ENCODE measurements at places on chromosomes 1 and 21. TPM values are rescaled to one million over a fixed set of nuclear protein-coding genes. Genes with fewer than 3 reads are reported as not detected.

DNA sequence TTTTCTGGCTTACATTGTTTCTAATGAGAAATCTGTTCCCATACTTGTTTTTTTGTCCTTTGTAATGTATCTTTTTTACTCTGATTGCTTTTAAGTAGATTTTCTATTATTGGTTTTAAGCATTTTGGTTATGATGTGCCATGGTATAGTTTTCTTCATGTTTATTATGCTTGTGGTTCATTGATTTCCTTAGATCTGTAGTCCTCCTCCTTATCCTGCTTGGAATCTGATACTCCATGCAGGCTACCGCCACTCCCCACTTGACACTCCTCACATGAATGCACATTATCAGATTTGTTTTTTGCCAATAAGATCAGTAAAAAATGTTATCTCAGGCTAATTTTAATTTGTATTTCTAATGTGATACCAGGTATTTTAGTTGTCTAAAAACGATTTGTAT, 20.8 kb downstream of the UROD start:
- no peak for DNase-seq

DNA sequence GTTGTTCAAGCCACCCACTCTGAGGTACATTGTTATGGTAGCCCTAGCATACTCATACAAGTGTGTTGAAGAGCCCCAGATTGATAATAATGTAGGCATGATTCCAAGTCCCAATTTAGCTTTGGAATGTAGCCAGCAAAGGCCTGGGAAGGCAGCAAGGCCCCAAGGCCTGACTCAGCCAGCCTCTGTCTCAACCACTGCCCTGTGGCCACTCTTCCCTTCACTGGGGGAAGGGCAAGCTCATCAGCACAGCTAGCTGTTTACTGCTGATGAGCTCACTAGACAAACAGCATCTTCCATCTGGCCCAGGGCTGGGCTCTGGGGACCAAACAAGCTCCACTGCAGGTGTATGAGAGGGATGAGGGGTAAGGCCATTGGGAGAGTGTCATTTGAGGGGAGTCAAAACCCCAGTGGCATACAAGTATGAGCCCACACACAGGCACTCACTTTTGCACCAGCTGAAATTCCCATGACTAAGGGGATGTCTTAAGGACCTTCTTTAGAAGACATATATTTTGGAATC, 2.2 kb upstream of the IRF6 start:
- peak; percentile 69 for DNase-seq

The IRF6 gene
- 42.9 TPM for total RNA-seq

GRCh38 chr1:23908453-23909341, 4.5 kb downstream of the CNR2 start:
- no peak for DNase-seq

DNA sequence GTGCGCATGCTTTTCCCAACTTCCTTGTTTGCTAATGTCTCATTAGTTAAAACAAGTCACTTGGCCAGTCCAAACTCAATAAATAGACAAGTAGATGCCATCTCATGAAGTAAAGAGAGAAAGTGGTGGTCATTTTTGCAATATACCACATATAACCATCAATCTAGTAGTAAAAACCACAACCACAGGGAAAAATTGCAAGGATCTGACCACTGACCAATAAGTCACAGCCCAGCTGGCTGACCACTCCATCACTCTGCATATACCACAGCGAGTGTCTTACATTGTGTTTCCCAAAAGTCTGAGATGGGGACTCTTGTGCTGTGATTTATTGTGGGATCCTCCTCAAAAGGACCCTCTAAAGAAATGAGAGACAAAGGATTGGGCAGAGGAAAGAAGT, 76.0 kb downstream of the FH start:
- DNase-seq: no peak

DNA sequence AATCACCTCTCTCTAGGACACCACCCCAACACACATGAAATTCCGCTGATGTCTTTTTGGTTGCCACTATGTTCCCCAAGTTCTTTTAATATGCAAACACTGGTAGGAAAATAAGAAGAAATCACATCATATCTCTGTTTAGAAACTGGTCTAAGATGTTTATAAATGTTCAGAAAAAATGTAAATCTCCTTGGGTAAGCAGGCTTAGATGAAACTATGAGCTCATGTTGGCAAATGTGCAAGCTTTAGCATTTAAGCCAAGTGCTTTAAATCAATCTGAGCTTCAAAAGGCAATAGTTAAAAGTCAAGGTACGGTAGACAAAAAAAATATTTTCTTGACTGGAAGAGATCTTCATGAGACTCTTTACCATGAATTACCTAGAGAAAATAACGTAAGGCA, 25.2 kb upstream of the SLAMF9 start:
- no peak for DNase-seq

The ITLN2 gene
- not detected for total RNA-seq

DNA sequence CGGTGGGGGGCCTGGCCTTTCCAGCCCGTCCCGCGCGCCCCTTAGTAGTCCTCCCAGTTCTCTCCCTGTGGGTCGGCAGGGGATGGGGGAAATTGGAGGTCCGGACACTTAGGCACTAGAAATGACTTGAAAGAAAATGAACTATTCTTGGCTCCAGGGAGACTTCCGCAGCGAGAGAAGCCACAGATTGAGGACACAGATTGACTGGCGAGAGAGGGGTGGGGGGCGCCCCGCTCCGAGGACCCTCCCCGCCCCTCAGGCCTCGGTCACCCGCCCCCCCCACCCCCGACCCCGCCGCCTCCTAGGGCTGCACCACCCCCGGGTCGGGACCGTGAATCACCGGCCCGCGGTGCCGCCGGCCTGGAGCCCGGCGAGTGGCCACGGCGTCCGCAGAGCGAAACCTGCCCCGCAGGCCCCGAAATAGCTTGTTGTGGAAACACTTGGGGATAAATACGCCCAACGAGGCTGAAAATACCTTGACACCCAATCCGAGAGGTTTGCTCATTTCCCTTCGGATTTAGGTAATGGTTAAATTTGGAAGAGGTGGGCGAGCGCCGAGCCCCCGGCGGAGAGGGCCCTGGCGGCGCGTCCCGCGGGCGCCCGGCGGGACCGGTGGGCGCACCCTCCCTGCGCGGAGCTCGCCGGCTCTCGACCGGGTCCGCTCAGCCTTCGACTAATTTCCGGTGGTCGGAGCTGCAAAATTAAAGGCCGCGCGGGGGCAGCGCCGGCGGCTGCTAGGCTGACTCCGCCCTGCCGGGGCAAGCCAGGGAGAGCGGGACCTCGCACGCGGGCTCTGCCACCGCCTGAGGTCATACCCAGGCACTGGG, at the start of gene GFI1:
TSS of gene GFI1 (minus strand) at position 675 of the 827 bp plus-strand sequence. CDS start 3,438 bp downstream, outside the sequence.
- DNase-seq: peak; percentile 65

- DNase-seq: peak; percentile 67
Measured at GRCh38 chr1:153565529-153566374, at the start of gene S100A2. Gene S100A2, minus strand, starts transcription at chr1:153565844. Its CDS starts 1,967 bp downstream, at chr1:153563877.

- DNase-seq: no peak
Measured at GRCh38 chr21:36733857-36734256, 34.9 kb downstream of the SIM2 start.

The RNU1-4 gene
- total RNA-seq: 2,378 TPM

Data from mucosa of descending colon (tissue), 3 donors.